ENCODE measurements at places on chromosomes 1 and 21.

- no peak for DNase-seq
These were observed 60.8 kb upstream of the WLS start for GRCh38 chr1:68293122-68293521.

- DNase-seq: no peak
These were observed 19.7 kb upstream of the HYI start for GRCh38 chr1:43473463-43473862.

- DNase-seq: no peak
These were observed 277.3 kb downstream of the DNM3 start for GRCh38 chr1:172118618-172119017.

- no peak for DNase-seq
These were observed 30.6 kb upstream of the BMP8B start for GRCh38 chr1:39819091-39819812.

- DNase-seq: no peak
These were observed 19.5 kb downstream of the PAFAH2 start for GRCh38 chr1:25978403-25978802.

DNA sequence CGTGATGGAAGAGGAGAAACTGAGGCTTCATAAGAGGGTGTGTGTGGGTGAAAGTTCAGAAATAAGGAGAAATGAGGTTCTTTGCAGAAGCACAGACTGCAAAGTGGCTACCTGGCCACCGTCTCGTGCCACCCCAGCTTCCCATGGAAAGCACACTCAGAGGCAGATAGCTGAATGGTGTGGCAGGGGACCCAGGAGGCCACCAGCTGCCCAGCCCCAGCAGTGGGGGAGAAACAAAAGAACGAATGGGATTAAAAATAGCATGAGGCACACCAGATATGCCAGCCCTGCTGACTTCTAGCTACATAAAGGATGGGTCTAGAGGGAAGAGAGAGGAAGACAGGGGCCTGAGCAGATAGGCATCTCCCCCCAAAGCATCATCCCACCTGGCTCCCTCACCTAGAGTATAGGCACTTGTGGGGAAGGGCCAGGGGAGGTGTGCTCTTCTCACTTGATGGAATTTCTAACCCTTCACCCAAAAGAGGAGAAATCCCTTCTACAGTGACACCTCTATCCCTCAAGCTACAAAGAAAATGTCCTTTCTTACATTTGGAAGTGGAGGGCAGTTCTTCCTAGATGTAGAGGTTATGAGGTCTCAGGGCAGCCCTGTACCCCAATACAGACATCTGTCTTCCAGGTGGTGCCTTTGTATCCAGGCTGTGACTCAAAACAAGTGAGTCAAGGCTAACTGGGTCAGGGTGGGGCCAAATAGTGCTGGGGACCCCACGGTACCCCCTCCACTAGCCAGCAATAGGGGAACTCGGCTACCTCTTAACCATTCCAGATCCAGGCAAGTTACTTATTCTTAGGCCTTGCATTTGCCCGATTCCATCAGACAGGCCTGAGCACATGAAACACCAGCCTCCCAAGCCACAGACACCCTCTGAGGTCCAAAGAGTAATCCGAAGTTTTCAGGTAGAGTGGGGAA, 3.5 kb downstream of the HDGF start:
- DNase-seq: no peak

- DNase-seq: no peak
These were observed 120.9 kb downstream of the NCAM2 start for GRCh38 chr21:21119091-21119490.

DNA sequence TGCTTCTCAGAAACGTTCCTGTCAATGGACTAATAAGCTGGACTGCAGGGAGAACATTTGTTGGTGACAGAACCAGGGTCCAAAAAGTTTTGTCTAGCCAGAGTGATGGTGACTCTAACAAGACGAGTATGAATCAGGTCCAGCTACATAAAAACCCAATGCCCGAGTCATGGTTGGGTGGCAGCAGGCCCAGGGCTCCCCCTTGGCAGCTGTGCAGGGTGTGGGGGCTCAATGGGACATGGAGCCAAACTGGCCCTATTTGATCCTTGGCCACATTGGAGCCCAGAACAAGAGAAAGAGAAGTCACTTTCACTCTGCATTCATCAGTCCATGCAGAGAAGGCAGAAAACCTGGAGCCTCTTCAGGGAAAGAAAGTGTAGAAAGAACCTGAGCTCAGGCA, 37.9 kb upstream of the TENT5C start:
- no peak for DNase-seq

GRCh38 chr1:27602462-27603308, 1.3 kb downstream of the AHDC1 start:
- DNase-seq: no peak

- DNase-seq: no peak
These were observed 71.5 kb downstream of the RPS6KC1 start for GRCh38 chr1:213122514-213122929.

GRCh38 chr21:45306453-45306831, 18.7 kb upstream of the POFUT2 start:
- no peak for DNase-seq

DNA sequence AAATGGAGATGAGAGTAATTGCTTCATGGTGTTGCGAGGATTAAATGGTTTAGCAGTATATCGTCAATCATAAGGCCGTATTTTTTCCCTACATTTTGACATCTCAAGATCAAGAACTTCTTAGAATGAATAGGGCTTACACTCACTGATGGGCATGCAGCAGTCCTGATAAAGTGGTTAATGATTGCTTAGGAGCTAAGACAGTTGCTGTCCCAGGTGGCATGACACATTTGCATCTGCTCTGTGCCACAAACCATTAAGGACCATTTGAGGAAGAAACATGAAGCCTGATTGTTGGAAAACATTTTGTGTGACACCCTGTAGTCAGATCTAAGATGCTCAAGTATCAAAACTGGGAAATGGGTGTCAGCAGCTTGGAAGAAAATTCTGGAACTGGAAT, 81.0 kb upstream of the SGIP1 start:
- no peak for DNase-seq

GRCh38 chr1:98386675-98387440, 274.7 kb upstream of the SNX7 start:
- DNase-seq: no peak

- no peak for DNase-seq
These were observed 25.0 kb upstream of the GBP1 start for GRCh38 chr1:89089962-89090361.

DNA sequence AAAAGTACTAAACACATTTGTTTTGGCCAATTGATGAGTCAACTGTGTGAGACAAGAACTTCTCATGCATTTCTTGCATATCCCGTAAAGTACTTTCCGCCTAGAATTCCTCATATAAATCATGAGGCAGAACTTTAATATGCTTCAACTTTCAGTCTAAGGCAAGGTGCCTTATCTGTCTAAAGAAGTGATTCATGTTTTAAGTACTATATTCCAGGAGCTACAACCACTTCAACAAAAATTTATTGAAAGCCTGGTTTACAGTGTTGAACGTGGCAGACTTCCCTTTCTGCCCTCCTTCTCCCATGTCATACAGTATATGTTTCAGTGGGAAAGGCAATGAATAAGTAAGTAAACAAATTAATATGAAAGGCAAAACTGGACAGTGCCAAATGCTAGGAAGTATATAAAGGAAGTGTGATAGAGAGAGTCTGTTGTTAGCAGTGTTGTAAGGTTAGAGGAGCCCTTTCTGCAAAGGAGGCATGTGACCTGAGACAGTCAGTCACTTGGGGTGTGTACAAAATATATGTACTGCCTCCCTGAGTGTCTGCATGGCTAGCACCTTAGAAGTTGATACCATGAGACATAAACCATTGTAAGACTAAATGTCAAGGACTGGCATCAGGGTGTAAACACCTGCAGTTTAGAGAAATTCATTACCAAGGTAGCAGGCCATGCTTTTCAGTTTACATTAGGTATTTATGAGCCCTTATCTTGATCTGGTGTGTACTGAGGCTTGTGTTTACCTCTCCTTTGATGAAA, 362.2 kb downstream of the SRGAP2C start:
- no peak for DNase-seq

DNA sequence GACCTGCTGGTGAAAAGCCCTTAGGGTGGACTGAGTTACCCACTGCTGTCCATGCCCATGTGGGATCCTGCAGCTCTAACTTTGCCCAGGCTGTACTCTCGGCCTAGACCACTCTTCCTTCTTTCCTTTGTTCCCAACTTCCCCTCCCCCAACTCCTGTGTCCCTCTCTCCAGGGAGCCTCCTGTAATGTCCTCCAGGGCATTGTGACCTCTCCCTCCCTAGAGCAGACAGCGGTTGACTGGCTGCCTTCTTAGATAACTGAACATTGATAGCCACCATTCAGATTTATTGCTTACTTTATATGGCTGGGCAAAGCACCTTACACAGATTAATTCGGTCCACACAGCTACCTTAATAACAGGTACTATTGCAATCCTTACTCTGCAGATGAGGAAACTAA, 5.0 kb downstream of the RUNX1 start:
- no peak for DNase-seq

- DNase-seq: no peak
These were observed 931 bp upstream of the CLSTN1 start for GRCh38 chr1:9824702-9825089.

DNA sequence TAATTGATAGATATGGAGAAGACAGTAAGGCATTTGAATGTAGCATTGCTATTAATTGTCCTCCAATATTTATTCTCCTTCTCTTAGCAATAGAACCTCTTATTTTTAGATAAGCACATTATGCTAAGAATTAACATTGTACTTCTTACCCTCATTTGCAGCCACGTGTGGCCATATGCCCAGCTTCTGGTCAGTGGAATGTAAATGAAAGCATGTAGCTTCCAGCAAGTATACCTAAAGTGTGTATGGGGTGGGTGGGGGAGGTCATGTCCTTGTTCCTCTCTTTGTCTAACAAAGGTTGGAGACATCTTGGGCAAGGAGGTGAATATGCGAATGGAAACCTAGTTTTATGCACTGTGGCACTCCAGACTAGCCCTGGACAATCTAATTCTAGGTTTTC, 133.6 kb upstream of the HMCN1 start:
- DNase-seq: no peak

DNA sequence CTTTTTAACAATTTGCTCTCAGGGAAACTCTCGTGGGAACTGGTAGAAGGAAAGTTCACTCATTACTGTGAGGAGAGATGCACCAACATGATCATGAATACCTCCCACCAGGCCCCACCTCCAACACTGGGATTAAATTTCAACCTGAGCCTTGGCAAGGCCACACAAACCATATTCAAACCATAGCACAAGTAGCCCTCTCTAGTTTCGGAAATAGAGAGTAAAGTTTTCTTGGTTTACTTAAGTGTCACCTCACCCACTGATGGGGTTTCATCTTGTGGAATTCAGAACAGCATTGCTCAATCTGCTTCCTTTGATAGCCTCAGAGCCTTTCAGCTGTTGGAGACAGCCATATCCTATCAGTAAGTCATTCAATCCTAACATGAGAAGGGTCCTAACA, 25.5 kb upstream of the CCSAP start:
- DNase-seq: no peak

GRCh38 chr1:29513357-29513756, 277.0 kb downstream of the PTPRU start:
- DNase-seq: no peak

DNA sequence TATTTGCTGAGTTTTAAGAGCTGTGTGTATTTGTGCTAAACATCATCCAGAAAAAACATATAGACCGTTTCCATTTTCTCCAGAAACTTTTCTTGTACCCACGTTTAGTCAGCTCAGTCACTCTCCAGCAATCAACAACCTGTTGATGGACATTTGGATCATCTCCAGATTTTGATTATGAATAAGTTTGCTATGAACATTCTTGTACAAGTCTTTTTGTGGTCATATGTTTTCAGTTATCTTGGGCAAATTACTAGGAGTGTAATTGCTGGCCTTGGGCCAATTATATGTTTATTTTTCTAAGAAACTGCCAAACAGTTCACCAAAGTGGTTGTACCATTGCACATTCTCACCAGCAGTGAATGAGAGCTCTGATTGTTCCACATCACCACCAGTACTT, 221.8 kb downstream of the CENPF start:
- no peak for DNase-seq

DNA sequence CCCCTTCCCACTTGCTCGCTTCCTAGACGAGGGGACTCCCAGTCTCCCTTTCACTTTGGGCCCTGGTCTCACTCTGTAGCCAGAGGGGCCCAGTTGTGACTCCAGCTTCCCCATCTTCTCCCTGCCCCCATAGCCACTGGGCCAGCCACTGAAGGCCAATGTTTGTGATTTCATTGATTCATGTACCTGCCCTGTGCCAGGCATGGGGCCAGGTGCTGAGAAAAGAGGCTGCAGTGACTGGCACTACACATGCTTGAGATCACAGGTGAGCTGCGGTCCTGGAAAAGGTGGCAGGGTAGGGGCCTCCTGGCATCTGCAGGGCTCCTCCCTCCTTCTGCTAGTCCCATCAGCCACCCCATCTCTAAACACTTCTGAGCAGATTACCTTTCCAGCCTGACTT, 345.3 kb upstream of the VAMP3 start:
- DNase-seq: no peak

DNA sequence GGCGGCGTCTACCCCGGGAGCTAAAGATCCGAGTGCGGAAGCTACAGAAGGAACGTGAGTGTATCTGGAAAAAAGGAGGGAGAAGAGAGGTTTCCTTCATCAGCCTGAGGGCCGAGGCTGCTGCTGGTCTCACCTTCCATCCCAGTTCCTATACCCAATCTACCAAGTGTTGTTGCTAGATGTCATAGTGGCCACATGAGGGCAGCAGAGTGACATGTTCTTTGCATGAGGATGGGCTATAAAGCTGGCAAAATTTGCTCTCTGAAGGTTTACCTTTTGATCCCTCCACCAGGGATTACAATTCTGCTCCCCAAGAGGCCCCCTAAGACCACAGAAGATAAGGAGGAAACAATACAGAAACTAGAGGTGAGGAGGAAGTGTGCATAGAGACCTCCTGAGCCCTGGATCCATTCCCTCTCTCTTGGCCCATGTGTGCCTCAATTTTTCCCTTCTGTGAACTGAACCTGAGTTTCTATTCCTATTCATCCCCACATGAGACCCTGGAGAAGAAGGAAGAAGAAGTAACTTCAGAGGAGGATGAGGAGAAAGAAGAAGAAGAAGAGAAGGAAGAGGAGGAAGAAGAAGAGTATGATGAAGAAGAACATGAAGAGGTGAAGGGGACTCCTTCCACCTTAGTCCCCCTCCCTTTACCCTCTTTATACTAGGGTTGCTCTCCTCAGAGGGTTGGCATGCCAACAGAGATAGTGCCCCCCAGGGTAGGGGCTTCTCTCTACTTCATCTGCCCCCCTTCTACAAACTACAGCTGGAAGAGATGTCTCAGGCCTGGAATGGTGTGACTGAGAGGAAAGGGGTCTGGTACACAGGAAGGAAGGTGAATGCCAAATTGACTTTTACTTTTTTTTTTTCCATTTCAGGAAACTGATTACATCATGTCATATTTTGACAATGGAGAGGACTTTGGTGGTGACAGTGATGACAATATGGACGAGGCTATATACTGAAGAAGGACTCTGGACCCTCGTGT, 13.3 kb downstream of the POLR3GL start:
- no peak for DNase-seq

GRCh38 chr1:113872219-113872935, 865 bp upstream of the PTPN22 start:
- DNase-seq: no peak

DNA sequence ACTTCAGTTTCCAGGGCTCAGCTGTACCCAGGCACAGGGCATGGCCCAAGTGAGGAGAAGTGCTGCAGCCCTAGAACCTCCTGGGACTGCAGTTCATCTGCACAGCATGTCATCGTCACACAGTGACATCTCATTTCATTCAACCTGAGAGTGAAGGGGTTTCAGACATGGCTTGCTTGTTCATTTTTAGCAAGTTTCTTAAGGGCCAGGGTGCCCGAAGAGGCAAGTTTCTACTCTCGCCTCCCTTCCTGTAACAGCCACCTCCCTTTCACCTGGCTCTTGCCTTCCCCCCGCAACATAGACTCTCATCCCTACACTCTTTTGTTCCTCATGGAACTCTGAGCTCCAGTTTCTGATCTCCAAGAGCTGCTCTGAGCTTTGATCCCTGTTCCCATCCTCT, 108.1 kb downstream of the C1orf21 start:
- no peak for DNase-seq
